NCI-H1417 (cell line): ENCODE measurements at places on chromosomes 7 and 10.

DNA sequence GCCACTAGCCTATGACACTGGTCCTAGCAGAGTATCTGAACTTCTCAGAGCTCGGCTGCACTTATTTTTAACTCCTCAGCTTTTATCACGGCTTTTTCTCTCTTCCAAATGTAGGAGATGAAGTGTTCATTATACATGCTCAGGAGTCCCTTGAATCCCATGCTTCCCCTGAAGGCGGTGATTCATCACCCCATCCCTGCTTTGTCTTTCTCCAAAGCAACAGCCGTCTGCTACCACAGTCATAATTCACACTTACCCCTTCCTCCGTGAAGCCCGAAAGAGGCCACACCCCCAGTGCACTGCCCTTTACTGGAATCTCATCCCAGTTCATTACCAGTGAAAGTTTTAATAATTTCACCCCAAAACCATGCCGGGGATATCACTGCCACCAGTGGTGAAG lies 301.5 kb upstream of the SHH start:
- DNase-seq = no peak

DNA sequence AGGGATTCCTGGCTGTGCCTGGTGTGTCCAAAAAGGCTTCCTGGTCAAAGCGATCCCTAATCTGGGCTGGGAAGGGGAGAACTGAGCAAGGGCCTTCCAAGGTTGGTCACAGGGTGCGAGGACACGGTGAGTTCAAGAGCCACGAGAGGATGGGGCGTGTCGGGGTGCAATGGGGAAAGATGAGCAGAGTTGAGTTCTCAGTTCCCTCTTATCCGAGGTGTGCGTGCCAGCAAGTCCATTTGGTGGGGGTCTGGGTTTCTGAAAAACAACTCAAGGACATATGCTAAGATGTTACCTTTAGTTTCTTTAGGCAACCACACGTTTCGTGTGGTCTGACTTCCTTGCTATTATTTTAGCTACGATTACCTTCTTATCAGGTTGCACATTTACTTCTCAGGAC lies 1.3 kb downstream of the ZNF775 start:
- DNase-seq = no peak

DNA sequence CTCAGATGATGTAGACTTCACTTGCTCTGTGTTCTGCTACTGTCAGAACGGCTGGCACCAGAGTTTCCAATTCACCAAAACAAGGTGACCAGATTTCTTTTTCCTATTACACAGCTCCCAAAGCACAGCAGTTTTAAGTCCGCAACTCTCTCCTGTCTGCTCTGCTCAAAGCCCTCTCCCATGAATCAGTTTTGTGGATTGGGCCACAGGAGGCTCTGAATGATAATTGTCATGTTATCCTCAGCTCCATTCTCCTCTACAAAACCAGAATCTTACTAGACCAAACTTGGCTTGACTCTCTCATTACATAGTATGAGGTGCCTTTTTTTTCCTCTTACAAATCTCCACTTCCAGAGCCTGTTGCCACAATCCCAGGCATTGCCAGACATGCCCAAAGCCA lies 223.5 kb downstream of the SNX13 start:
- no peak for DNase-seq

- DNase-seq = no peak
Measured at GRCh38 chr7:67422601-67423000, 426.0 kb downstream of the TYW1 start.

- no peak for DNase-seq
Measured at GRCh38 chr10:122292376-122292775, 21.3 kb downstream of the BTBD16 start.

DNA sequence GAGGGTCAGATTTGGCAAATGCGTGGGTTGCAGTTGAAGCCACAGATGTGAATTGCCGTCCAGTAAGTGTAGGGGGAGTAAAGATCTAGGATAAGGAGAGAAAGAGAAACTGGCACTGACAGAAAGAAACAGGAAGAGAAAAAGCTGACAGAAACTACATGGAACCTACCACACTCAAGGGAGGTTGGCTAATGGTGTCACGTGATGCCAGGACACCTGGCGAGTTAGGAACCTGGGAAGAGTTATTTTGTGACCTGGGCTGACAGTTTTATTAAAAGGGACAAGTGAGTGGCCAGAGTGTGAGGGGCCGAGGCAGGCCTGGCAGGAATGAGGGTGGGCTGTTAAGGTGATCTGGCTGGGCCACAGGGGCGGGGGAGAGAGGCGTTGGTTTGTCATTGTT lies 188.7 kb downstream of the ADARB2 start:
- DNase-seq = no peak

DNA sequence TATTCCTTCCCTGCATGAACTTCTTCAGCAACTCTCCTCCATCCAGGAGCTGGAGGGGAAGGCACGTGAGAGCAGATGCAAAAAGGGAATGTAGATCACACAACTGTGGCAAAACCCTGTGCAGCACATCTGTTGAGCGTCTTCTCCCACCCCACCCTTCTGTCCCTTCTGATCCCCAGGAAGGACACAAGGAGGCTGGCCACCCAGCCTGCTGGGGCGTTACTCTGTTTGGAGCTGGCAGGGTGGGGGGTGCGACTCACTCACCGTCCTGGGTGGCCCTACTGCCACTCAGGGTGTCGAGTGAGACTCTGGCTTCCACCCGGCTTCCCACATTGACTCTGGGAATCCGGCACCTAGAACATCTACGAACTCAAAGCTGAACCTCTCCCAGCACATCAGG lies 10.2 kb upstream of the MMP21 start:
- DNase-seq = no peak

DNA sequence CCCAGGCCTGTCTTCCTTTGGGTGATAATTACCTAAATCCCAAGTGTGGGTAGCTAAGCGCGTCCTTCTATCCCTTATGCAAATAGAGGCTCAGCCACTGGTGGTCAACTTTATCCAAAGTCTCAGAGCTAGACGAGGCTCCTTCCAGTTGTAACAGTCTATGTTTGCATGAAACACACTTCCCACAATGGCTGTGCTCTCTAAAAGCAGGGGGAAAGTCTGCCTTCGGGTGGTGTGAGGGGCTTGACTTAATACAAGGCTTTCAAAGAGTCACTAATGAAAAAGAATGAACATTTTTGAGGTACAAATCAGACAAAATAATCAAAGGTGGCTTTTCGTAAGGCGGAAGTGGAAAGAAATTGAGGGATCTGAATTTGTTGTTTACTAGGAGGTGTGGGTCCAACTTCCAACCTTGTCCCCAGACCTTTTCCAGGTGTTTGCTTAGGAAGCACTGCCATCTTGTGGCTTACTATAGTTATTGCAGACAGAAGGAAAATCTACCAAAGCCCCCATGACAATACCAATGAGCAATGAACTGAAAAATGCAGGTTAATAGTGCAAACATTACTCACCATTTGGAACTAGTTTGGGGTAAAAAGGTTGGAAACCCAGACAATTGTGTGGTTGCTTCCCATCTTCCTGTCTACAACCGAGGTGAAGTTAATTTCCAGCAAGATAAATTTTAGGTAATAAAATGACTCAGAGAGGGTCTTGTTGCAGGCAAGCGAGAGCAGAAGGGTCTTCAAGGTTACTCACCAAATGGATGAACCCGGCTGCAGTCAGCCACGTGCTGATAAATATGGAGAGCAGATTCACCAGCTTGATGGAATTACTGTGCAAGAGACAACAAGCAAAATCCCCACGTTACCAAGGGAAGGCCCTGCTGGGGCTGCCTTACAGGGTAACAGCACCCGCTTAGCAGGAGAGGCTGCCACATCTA lies 525.7 kb downstream of the KCNMA1 start:
- peak; percentile 33 for DNase-seq

DNA sequence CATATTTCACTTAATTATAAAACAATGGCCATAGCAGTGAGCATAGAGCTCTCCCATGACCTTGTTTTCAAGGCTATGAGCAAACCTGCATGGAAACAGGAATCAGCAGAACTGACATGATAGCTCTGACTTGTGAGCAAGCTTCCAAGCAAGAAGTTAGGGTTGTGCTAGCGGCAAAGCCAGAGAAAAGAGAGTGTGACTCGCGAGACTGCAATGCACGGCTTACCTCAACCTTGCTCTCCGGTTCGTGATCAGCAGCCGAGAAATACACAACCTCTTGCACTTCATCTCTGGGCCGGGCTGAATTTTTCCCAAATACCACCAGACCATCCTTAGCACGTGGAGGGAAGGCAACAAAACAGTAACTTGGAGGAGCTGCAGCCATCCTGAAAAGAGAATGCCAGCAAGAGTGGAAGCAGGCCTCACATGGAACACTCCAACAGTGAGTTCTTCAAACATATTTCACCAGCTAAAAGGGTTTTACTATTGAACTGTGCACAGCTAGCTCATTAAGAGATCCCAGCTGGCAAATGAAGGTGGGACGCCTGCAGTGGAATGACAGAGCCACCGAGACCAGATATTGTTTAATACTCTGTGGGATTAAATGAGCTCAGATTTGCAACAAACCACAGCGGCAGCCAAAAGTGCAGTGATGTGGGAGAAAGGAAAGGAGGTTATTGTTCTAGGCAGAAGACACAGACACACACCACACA lies 20.8 kb downstream of the SCRN1 start:
- no peak for DNase-seq

GRCh38 chr10:28732091-28732490 lies 54.8 kb downstream of the BAMBI start:
- DNase-seq = no peak

- DNase-seq = no peak
Measured at GRCh38 chr7:118082506-118082905, 101.5 kb upstream of the LSM8 start.

GRCh38 chr7:123209786-123210185 lies 10.0 kb upstream of the SLC13A1 start:
- DNase-seq = no peak
